ENCODE measurements at places on chromosomes 1 and 21. TPM values are rescaled to one million over a fixed set of nuclear protein-coding genes. Genes with fewer than 3 reads are reported as not detected.

DNA sequence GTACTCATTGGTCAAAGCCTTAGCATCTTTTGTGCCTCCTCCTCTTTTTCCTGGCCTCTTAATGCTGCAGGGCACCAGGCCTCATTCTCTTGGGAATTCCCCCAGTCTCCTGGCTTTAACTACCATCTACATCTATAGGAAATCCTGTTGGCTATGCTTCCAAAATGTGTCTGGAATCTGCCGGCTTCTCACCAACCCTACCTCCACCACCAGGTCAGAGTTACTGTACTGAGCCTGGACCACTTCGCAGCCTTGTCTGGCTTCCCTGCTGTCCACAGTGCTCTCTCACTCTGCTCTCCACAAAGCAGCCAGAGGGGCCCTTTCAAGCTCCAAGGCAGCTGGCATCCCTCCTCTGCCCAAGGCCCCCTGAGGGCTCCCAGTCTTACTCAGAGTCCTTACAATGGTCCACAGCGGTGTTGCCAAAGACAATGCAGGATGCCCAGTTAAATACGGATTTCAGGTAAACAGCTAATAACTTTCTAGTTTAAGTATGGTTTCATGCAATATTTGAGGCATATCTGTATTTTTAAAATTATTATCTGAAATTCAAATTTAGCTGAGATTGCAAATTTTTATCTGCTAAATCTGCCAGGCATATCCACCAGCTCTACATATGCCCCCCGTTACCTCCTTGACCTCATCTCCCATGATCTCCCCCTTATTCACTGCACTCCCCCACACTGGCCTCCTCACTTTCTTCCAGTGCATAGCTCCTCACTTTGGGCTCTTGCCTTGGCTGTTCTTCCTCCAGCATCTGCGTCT lies 34.5 kb upstream of the FAM163A start:
- DNase-seq, result no peak

DNA sequence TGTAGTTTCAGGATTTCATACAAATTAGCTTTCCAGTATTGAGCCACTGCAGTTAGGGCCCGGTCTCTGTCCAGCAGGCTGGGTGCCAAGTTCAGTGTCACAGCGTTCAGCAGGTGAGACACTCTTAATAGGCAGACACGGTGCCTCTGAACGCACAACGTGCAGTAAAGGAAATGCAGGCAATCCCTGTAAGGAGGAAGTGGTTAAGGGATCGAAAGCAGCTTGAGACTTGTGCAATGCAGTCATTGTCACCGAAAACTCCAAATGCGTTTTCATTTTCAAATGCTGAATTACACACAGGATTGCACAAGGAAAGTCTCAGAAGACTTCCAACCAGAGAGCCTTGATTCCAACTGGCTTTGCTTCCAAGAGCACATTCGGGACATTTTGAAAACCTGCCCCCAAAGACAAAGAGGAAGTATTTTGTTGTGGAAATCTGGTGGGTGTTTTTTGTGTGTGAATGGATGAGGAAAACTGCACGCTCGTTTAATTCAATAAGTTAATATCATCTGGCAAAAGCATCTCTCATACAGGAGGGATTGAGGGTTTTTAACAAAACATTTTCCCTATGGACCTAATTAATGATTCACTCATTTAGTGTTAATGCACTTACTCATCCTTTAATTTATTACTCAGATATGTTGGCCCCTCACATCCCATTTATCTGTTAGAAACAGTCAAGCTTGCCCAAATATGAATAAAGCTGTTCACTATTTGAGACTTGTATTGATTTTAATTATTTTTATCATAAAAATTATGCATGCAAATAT lies 61.6 kb downstream of the PTGS2 start:
- peak; percentile 2 for DNase-seq

- no peak for DNase-seq
Observed at GRCh38 chr1:57309630-57310029, 114.2 kb downstream of the DAB1 start.

DNA sequence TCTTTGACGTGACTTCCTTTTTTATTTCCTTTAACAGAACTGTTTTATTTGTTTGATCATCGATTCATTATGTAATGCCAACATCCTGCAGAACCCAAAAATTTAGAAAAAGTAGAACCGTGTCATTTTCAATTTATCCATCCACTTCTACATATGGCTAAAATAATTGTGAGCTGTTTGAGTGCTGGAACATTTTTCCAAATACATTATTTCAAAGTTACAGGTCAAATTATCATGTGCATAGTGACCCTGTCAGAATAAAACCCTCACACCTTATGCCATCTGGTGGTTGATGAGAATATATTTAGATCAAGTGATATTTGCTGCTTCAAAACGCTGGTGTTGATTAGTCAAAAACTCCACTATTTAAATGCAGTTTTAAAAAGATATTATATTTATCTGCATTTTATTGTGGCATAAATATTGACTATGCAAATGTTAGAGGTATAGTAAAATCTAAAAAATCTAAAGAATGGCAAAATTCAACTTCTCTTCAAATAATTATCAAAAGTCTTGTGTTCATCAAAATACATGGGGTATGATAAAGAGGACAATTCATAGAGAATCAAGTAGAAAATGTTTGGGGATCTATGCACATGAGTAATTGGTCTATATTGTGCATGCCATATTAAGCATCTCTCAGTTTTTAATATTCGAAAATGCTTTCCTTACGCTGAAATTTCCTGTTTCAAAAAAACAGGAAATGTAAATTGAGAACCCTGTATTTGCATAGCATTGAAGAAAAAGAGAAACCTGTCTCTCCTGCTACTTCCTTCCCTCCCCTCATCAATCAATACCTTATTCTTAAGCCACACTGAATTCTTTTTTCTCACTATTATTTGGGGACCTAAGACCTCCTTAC lies 39.7 kb downstream of the UBE2U start:
- no peak for DNase-seq

GRCh38 chr1:108554682-108555427 lies 5.0 kb upstream of the EEIG2 start:
- no peak for DNase-seq

DNA sequence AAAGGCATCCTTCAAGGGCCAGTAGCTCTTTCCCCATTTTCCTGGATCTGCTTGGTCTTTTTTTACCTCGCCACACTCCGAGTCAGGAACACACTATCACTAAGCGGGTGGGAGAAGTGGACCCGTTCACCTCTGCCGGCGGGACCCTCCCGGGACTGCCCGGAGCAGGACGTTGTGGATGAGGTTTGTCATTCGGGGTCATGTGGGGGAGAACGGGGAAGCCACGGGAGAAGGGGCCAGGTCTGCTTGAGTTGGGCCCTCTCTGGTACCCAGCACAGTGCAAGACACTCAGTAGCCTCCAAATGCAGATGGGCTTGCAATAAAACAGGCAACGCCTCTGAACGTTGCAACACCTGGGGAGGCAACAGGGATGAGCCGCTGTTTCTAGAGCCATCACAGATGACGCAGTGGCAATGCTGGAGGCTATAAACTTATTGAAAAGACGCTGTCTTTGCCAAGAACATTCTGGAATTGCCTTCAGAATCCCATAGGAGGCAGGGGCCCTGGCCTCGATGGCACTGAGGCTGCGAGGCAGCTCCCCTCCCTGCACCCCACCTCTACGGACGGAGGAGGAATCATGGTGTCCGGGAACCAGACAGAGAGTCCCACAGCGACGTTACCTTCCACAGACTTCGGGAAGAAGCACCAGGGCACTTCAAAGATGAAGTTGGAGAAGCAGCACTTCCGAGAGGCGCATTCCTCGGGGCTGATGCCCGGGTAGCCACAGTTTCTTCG lies 3.8 kb downstream of the TFF2 start:
- DNase-seq, result no peak

GRCh38 chr1:203464743-203465142 lies 10.9 kb upstream of the PRELP start:
- no peak for DNase-seq

DNA sequence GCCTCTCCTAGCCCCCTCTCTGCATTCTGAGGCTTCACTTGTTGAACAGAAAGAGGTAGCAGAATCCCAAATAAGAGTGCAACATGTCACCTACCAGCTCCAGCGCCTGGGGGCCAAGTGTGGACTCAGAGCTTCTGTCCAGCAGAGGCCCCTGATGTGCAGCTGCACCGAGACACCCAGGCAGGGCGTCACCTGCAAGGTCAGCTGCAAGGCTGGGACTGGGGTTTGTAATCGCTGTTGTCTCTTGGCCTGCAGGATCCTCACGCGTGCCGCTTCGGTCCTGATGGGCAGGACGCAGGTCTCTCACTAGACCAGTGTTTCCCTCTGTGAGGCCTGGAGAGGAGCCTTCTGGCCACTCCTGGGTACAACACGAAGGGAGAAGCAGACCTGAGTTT lies 4.3 kb upstream of the SLX9 start:
- no peak for DNase-seq

DNA sequence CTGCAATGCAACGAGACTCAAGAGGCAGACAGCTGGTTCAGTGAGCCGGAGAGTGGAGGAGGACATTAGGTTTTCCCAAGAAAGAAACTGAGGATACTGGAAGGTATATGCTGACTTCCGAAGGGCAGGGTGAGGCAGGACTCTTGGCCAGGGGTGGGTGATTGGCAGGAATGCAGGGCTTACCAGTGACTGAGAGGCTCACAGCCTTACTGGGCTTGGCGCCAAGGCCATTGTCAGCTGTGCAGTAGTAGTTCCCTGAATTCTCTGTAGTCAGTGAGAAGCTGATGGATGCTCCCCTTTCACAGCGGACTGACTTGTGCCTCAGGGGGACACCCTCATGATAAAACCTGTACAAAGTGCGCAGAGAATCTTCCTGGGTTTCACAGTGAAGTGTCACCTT lies 9.6 kb downstream of the FCRL5 start:
- no peak for DNase-seq

- DNase-seq, result no peak
Observed at GRCh38 chr1:7528386-7529198, 242.5 kb upstream of the VAMP3 start.

- no peak for DNase-seq
Observed at GRCh38 chr1:17717594-17718535, 37.3 kb upstream of the ACTL8 start.

- no peak for DNase-seq
Observed at GRCh38 chr1:203359010-203359571, 8.2 kb upstream of the FMOD start.

DNA sequence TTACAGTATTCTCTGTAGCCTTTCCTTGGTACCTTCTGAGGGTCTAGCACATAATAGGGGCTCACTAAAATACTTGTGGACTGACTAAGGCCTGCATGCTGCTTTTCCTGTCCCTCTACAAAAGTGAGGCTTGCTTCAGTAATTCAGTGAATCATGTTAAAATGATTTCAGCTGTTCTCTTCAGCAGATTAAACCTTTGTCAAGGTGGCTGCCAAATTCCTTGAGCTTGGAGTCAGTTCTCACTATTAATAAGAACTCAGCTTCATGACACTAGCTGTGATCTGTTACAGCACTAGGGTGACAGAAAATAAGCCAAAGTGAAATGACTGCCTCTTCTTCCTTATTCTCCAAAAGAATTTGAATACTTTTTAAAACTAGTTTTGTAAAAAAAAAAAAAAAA lies 128.8 kb downstream of the KCNN3 start:
- no peak for DNase-seq

DNA sequence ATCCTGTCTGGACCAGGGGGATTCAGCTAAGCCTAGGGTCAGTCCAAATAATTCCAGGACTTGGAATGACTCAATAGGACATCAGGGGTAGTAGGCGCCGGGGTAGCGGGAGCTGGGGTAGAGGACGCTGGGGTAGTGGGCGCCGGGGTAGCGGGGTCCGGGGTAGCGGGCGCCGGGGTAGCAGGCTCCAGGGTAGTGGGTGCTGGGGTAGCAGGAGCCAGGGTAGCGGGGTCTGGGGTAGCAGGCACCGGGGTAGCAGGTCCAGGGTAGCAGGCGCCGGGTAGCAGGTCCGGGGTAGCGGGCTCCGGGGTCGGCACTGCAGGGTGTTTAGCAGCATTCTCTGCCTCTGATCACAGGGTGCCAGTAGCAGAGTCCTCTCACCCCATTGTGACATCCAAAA lies 248.9 kb downstream of the KCNJ6 start:
- no peak for DNase-seq

DNA sequence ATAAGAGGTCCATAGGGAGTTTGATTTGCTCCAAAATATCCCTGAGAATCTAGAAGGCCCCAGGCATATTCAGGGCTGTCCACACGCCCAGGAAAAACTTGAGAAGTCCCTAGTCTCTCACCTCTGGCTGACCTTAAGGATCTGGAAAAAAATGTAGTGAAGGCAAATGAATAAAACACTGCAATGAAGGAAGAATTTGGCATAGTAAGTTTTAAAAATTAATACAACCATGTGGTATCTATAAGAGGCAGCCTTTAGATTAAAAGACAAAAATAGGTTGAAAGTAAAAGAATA lies 91.3 kb downstream of the COLGALT2 start:
- DNase-seq, result no peak

- DNase-seq, result no peak
Observed at GRCh38 chr1:46596036-46596435, 8.0 kb downstream of the MKNK1 start.

GRCh38 chr1:182681568-182681912 lies 2.8 kb downstream of the RGS8 start:
- DNase-seq, result no peak

DNA sequence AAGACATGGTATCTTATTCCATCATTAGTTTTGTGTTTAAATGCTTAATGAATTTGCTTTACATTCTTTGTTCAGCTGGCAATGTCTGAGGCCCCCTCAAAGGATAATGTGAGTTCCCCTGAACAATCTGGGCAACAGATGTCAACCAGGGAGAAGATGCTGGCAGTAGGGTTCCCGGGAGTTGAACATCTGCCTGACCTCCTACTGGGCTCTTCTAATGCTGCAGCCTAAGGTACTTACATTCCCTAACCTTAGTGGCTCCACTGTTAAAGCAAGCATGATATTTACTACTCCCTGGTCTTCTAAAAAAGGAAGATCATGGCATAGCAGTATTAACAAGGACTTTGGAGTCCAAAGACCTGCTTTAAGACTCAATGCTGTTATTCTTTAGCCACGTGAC lies 574.9 kb upstream of the NR5A2 start:
- DNase-seq, result no peak

DNA sequence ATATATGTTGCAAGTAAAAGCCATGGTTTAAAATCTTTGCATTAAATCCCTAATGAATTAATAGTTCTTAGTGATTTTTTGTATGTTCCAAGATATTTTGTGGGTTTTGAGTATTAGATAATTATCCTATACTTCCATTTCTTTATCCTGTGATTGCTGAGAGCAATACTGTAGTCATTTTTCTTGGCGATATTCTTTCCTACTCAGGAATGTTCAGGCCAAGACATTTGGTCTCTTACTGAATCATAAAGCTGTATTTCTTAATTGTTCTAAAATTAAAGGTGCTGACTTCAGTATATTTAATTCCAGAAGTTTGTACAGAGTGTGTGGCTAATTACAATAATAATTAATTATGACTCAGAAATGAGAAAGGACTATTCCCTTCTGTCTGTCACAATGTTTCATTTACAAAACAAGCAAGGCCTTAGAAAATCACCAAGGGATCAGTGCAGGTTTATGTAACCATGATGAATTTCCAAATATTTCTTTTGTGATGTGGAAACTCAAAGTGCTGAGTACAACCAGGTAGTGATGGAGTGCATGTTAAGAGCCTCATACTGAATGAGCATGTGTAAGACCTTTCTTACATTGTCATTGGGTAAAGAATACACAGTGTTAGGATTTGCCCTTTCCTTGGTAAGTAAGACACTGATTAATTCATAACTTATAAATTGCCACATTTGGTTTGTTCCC lies 161.2 kb downstream of the HMCN1 start:
- DNase-seq, result no peak

Gene FAM20B
- 11.2 TPM for total RNA-seq

Gene DCST2
- 0.52 TPM for total RNA-seq

Gene GNAT2
- not detected for total RNA-seq

Gene CLDN17
- not detected for total RNA-seq

Gene DPYD
- total RNA-seq, result 24.9 TPM

All from CD8-positive, alpha-beta T cell (primary cell).